ENCODE measurements at places on chromosomes 1 and 21. TPM values are rescaled to one million over a fixed set of nuclear protein-coding genes. Genes with fewer than 3 reads are reported as not detected.

GRCh38 chr1:155938220-155938627 is 3.2 kb upstream of the RXFP4 start:
- no peak overlapping the region for H3K4me3 ChIP-seq
- no peaks in the 10 kb centered on the region for H3K27me3 ChIP-seq
- no peak for DNase-seq
- H3K27ac ChIP-seq = peak overlapping the region; percentile 24

DNA sequence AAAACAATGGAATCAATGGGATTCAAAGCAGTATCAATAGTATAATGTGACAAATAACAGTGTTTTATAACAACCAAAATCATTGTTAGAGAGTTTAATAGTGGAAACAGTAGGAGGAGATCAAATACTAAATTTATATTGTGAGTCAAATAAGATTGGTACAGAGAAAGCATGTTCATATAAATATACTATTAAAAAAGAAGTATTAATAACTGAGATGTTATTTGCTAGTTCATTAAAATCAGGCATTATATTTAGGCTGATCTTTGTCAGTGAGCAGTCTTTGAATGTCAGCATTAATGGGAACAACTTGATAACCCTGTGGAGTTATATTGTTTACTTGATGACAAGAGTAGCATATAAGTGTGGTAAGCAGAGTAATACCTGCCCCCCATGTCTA is 30.6 kb downstream of the PRKAA2 start:
- H3K27me3 ChIP-seq = no peaks in the 10 kb centered on the region
- H3K4me3 ChIP-seq = no peak overlapping the region
- DNase-seq = no peak
- H3K4me1 ChIP-seq = no peaks in the 10 kb centered on the region
- H3K27ac ChIP-seq = no peak overlapping the region

GRCh38 chr1:231124746-231125145 is 37.1 kb upstream of the TRIM67 start:
- no peak overlapping the region for H3K27ac ChIP-seq
- no peak overlapping the region for H3K4me3 ChIP-seq
- no peak for DNase-seq
- H3K27me3 ChIP-seq = no peaks in the 10 kb centered on the region
- H3K4me1 ChIP-seq = no peaks in the 10 kb centered on the region

DNA sequence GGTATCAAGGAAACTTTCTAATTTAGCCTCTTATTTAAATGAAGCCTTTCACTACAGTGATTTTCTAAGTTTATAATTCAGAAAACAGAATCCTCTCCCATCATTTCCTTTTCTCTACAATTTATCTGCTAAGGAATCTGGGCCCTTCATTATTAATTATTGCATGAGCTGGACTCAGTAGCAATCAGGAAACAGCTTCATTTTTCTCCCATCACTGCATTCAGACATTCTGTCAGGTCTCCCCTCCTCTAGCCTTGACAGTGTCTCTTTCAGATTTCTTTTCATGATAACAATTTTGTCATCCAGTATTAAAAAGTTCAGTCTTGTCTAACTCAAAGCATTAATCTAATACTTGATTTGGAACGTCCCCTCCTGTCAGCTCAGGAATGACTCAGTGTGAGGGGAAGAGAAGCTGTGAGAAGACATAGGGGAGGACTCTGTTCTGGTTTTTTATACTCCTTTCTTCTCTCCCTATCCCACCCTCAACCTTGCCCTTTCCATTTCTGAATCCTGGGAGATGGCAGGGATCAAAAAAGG is 28.1 kb downstream of the SLC44A5 start:
- no peaks in the 10 kb centered on the region for H3K36me3 ChIP-seq
- H3K27me3 ChIP-seq = no peaks in the 10 kb centered on the region
- H3K4me3 ChIP-seq = no peak overlapping the region
- no peak overlapping the region for H3K27ac ChIP-seq

Gene FAM163A
- total RNA-seq = 1.4 TPM

Gene NSL1
- 26.0 TPM for total RNA-seq

Gene PLA2G2C
- total RNA-seq = 1.5 TPM

Gene C1orf35
- total RNA-seq = 14.7 TPM

Gene SELENBP1
- total RNA-seq = 95.8 TPM
